ENCODE measurements at places on chromosomes 3 and 15.
A peak's percentile ranks its signal among the peaks of the same experiment; 100 is the strongest.

- peak; percentile 82 for DNase-seq
Measured at GRCh38 chr3:107240183-107241091, 136.8 kb upstream of the CCDC54 start.

GRCh38 chr3:76990606-76991005, 49.3 kb upstream of the ROBO2 start:
- no peak for DNase-seq

DNA sequence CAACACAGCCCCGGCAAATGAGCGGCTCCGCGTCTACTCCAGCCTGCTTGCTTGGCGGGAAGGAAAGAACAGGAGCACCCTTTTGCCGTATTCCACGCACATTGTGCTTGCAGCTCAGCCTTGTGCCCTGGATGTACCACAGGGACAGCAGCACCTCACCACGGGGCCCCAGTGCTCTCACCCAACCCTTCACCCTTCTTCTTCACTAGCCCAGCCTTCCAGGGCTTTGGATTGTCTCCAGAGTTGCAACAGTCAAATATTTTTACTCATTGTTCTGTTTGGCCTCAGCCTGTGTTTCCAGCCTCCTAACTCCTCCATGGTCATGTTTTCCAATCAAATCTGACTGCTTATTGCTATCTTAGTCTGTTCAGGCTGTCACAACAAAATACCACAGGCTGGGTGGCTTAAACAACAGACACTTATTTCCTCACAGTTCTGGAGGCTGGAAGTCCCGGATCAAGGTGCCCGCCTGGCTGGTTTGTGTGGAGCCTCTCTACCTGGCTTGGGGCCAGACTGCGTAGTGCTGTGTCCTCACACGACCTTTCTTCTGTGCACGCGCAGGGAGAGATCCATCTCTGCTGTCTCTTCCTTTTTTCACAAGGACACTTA, 79.2 kb upstream of the ABHD17C start:
- peak; percentile 94 for DNase-seq

DNA sequence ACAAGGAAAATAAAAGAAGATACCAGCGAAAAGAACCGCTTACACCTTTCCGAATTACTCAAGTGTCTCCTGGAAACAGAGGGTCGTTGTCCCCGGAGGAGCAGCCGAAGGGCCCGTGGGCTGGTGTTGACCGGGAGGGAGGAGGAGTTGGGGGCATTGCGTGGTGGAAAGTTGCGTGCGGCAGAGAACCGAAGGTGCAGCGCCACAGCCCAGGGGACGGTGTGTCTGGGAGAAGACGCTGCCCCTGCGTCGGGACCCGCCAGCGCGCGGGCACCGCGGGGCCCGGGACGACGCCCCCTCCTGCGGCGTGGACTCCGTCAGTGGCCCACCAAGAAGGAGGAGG, 325 bp downstream of the ALCAM start:
- no peak for DNase-seq

DNA sequence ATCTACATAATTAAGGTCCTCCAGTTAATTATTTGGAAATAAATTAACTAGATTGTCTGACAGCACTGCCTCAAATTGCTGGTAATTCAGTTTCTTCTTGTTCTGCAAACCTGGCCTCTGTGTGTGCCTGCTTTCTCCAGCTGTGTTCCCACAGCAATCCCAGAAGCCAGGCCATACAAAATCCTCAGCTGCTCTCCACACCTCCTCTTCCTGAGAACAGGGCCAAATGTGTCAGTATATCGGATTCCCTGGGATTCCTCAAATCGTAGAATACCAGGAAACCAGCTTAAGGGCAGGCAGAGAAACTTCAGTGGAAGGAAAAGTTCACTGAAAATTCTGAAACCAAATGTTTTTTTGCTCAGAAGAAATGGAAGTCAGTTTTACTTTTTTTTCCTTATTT, 261.4 kb downstream of the ZMAT3 start:
- DNase-seq: peak; percentile 69

- peak; percentile 92 for DNase-seq
Measured at GRCh38 chr15:68924866-68925560, 5.3 kb upstream of the SPESP1 start.

DNA sequence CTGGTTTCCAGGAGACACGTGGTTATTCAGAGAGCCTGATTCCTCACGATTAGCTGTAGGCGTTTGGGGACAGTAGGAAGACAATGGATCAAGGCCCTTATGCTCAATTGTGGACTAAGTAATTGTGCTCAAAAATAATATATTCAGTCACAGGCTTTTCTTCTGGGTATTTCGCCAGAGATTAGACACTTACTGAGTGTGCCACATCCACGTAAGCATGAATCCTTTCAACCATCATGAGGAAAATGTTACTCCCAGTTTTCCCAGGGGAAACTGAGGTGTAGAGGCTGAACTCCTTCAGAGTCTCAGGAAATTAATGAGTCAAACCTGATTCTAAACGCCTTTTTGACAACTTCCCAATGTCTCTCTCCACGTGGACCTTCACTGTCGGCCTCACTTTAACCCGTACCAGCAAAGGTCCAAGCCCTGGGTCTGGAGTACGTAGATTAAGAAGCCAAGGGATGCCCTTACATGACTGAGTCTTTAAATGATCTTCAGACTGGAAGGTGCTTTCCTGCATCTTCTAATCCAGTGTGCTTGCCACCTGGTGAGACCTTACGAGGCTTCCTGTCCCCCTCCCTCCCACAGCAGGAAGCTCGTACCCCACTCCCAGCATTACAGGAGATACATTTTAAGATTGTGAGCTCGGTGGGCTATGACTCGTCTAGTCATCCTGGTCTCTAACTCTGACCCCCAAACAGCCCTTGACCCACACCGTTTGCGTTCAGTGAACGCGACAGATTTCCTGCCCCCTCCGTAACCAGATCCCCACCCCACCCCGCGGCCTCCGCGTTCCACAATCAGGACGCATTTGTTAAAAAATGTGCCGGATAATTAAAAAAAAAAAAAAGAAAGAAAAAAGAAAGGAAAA, 1.7 kb downstream of the PKM start:
- peak; percentile 44 for DNase-seq

- DNase-seq: no peak
Measured at GRCh38 chr3:65259946-65260345, 572.1 kb upstream of the ADAMTS9 start.

DNA sequence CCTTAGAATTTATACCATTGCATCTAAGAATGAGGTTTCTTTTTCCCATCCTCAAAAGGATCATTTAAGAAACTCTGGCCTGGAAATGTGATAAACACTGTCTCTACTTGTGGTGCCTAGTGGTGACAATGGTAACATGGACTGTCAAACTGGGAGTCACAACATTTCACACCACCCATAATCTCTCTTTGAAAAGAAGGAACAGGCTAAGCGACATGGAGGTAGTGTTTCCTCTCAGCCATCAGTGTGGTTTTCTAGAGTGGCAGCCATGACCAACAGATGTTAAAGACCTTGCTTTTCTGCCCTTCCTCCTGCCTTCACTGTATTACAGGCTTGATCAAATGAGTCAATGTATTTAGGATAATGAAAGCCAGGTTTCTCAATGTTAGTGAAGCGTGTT, 283.1 kb upstream of the STAC start:
- no peak for DNase-seq

GRCh38 chr3:102361101-102361500, 73.7 kb upstream of the ZPLD1 start:
- no peak for DNase-seq

DNA sequence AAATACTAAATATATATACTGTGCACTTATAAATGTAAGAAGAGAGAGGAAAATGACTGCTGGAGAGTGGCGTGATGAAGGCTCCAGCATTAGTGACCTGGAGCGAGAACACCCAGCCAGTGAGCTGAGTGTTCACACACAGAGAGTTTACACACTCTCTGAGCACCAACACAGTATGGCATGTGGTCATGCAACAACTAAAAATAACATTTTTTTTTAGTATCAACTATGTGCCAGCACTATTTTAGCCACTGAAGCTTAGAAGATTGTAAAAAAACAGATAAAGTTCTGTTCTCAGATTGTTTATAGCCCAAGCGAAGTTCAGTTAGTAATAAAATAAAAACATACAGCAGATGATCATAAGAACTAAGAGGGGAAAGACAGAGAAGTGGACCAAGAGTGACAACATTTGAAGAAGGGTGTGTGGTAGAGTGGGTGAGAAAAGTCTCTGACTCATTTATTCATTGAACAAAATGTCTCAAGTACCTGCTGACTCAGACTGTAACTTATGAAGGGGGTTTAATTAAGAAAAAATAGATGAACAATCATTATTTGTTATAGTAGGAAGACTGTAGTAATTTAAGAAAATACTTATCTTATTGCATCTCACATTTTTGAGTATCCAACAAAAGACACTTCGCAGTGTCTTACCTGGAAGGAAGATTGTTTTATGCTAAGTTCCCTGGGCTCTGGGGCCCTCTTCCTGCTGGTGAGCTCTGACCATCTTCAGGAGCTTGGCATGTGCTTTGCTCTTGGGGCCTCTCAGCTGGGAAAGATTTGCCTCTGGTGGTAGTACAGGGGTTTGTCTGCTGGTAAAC, 43.8 kb downstream of the GAP43 start:
- DNase-seq: no peak

DNA sequence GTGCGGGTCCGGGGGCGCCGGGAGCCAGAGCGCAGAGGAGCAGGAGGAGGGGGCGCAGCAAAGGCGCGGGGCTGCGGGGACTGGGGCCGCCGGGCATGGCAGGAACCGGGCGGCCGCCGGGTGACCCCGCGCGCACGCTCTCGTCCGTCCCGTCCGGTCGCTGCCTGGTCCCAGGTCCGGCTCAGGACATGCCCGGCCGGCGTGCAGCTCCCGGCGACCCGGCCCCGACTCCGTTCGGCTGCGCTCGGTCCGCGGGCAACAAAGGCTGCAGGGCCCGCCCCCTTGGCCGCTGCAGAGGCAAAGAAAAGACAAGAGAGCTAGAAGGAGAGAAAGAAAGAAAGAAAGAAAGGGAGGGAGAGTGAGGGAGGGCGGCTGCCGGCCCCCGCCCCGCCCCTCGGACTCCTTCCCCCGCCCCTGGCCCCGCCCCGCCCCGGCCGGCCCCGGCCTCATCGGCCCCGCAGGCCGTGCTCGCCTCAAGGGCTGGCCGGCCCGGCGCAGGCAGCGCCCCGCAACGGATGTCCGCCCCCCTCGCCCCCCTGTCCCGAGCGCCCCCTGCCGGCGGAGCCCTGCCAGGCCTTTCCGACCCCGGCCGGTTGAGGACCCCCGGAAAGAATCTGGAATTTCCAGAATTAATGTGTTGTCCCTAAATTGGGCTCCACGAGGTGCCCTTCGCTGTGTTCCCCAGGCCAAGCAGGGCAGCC, at the start of gene ADAMTS7:
Gene ADAMTS7 (minus strand): TSS at position 341 of the 701 bp plus-strand sequence. CDS start 244 bp downstream, at position 97.
- DNase-seq: peak; percentile 10

DNA sequence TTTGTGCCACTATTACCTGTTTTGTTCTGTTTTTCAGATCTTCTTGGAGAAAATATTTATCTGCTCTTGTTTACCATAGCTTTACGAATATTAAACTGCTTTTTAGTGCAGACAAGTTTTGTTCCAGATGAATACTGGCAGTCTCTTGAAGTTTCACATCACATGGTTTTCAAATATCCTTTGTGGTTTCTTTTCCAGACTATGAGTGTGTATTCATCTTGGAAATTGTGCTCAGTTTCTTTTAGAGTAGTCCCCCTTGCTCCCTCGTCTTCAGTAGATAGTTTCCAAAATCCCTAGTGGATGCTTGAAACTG, 1.2 kb downstream of the PIGB start:
- DNase-seq: no peak

- DNase-seq: no peak
Measured at GRCh38 chr3:171206283-171206682, 179.8 kb upstream of the SLC2A2 start.

- no peak for DNase-seq
Measured at GRCh38 chr15:36807134-36807764, 227.8 kb downstream of the CDIN1 start.

DNA sequence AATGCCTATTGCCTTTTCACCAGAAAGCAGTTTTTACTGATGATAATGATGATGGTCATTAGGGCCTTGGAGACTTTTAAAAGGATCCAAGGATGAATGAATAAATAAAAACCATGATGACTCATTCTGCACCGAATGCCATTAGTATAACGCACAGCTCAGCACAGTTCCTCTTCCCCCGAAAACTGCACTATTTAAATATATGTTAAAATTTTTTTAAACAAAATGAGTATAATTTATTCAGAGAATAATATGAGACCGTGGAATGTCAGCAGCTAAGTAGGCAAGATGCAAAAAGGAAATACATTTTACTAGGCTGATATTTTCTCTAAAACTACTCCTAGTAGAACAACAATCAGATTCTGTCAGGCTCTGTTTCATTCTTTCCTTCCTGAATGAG, 83.4 kb upstream of the NANOGP8 start:
- no peak for DNase-seq

- DNase-seq: no peak
Measured at GRCh38 chr3:116129187-116129946, 315.9 kb downstream of the LSAMP start.

DNA sequence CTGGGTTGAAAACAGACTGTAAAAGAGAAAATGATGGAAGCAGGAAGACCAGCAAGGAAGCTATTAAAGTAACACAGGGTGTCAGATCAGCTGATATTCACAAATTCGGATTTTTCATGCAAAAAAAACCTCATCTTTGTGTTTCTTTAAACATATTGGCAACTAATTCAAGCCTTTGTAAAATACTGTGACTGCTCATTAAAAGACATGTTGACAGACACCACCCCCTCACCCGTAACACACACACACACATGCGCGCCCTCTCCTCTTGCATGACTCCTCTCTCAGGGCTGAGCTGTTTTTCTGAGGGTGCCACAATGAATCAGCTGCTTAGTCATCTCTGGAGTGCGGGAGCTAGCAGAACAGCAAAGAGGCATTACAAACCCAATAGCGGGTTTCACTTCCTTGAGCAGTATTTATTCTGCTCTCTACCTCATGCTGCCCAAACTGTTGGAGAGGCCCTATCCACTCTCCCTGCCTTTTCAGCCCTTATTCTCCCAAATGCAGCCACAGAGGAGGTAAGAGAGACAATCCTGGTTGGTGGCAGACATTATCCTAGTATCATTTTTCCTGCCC, 35.8 kb upstream of the CCDC80 start:
- peak; percentile 45 for DNase-seq

GRCh38 chr3:188001093-188001492, 152.9 kb upstream of the LPP start:
- DNase-seq: peak; percentile 16

DNA sequence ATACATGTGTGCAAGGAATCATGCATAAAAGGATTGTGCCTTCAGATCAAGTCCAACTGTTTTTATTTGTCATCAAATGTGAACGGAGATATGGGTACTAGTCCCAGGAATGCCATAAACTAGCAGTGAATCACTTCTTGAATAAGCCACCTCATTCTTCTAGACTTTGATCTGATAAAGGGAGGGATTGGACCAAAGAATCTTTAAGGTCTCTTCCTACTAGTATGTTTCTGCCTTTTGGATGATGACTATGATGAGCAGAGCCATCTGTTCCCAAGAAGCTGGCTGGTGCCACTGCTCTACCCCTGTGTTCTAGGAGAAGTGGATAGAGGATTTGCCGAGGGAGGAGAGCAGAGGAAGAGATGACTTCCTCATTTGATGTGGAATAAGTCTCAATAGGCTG, 28.8 kb upstream of the UACA start:
- no peak for DNase-seq
